Activated CD4-positive, alpha-beta T cell treated with anti-CD3 and anti-CD28 coated beads, Interleukin-2, amount 10 ng/mL, durations not matched to agents 7 days and 5 days (primary cell): ENCODE measurements at places on chromosomes 7 and 10. TPM values are rescaled to one million over a fixed set of nuclear protein-coding genes. Genes with fewer than 3 reads are reported as not detected.

Gene MLLT10
- 47.2 TPM for total RNA-seq

GRCh38 chr10:13270877-13271551 is 28.9 kb downstream of the PHYH start:
- DNase-seq, result no peak

DNA sequence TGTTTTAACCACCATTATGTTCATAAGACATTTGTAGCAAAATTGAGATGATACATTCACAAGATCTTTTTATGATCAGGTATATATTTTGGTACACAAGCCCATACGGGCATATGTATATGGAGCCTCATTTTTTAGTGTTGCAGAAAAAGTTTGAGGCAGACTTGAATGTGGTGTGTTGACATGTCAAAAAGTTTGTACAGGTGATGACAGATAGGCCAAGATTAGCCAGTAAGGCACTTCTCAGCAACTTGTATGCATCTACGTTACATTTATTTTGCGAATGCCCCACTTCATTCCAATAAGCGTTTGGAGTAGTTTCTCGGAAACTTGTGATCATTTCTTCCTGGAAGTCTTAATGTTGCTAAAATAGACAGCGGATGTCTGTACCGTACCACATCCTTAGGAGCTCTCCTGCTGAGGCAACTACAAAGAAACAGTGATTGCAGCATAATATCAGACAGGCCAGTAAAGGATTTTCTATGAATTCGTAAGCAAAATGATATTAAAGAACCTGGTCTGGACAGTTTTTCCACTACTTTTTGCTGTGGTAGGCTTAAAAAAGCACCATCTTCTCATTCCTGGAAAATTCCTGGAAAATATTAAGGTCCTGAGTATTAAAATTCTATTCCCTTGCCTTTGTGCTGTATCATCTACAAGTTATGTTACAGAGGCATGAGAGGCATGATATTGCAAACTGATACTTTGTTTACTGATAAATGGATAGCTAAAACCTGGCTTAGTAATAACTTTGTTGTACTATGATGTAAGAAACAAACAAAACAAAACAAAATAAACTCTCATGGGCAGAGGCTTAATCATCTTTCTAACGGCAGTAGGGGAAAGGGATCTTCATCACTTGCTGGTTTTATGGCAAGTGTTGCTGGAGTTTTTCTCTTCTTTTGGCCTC is 153.6 kb downstream of the HDAC9 start:
- DNase-seq, result no peak

GRCh38 chr7:26891400-26892350 is 27.3 kb upstream of the SKAP2 start:
- DNase-seq, result no peak

GRCh38 chr10:74641659-74642058 is 184.7 kb upstream of the KAT6B start:
- DNase-seq, result no peak

Gene GPRIN2
- total RNA-seq, result not detected

DNA sequence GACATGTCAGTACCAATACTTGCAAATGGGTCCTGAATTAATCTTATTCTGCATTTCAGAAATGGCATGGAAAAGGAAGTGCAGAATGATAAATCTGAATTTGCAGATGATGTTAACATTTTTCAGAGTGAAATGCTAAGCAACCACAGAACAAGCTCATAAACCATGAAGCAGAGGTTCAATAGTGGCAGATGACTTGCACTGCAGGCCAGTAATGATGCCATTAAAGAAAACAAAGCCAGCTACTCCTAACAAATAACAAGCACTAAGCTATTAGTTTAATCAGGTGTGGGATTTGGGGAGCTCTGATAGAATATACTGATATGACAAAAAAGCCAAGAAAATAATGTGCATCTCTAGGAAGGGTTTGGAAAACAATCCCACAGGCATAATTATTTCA is 85.4 kb downstream of the FAM13C start:
- DNase-seq, result no peak

Gene TAS2R5
- total RNA-seq, result 1.2 TPM

GRCh38 chr10:109924087-109924486 is 776 bp upstream of the XPNPEP1 start:
- no peak for DNase-seq

DNA sequence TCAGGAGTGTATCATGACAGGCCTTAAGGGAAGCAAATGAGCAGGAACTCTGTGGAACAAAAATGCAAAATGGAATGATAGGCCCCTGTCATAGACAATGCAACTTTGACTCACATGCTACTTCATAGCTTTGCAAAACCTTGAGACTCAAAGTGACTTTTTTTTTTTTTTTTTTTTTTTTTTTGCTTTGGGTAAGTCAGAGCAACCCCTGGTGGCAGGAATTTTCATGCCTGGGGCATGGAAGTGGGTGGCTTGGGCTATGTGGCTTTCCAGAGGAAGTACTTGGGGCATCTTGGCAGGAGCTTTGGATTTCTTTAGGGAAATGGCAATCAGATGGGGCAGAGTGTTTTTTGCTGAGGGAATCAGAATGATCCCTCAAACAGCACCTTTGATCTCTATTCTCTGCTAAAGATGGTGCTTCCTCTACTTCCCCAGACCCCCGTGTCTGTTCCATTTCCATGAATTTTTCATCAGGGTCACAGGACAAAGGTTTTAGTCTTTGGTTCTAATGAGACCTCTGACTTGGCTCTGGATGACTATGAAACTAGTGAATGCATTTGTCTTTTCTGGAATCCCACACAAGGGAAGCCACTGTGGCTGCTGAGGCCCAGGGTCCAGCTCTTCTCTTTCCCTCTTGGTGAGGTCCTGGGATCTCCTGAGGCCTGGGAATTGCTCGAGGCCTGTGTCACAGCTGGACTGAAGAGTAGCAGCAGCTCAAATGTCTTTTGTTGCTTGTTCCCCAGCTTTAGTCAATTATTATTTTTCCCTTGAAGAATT is 62.8 kb downstream of the TACC2 start:
- DNase-seq, result no peak

Gene COL26A1
- total RNA-seq, result not detected

- DNase-seq, result peak; percentile 23
Observed at GRCh38 chr7:8177109-8177933, 84.6 kb downstream of the ICA1 start.

- no peak for DNase-seq
Observed at GRCh38 chr10:131822692-131823245, 78.0 kb upstream of the PPP2R2D start.

Gene RPP30
- 60.2 TPM for total RNA-seq

GRCh38 chr10:92248566-92248965 is 42.3 kb downstream of the CPEB3 start:
- no peak for DNase-seq

- no peak for DNase-seq
Observed at GRCh38 chr10:28326516-28327490, 23.9 kb upstream of the MPP7 start.

- no peak for DNase-seq
Observed at GRCh38 chr10:50390302-50390701, 139.0 kb upstream of the ASAH2 start.

Gene PIK3CG
- 51.6 TPM for total RNA-seq

- no peak for DNase-seq
Observed at GRCh38 chr7:7175075-7175695, 7.2 kb upstream of the C1GALT1 start.

DNA sequence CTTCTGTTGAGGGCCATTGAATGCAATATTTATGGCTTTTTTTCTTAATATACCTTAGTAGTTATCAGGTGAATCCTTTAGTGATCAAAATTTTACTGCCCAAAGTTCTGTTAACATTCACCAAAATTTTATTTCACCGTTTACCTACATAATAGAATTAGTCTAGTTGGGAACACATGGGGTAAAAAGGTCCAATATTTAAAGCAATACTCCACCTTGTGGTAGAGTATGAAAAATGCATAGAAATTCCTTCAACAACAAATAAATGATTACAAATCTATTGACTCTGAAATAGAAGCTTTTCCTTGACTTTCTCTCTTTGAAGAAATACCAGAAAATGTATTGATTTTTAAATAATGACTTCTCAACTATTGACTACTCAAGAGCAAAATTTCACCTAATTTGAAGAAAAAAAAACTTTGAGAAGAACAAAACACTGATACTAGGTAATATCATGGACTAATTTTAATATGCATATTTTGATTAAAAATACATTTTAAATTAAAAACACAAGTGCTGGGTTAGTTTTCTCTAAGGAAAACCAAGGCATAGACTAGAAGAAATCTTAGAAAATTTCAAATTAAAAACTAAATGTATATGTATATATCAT is 43.3 kb downstream of the POLR1F start:
- DNase-seq, result no peak

DNA sequence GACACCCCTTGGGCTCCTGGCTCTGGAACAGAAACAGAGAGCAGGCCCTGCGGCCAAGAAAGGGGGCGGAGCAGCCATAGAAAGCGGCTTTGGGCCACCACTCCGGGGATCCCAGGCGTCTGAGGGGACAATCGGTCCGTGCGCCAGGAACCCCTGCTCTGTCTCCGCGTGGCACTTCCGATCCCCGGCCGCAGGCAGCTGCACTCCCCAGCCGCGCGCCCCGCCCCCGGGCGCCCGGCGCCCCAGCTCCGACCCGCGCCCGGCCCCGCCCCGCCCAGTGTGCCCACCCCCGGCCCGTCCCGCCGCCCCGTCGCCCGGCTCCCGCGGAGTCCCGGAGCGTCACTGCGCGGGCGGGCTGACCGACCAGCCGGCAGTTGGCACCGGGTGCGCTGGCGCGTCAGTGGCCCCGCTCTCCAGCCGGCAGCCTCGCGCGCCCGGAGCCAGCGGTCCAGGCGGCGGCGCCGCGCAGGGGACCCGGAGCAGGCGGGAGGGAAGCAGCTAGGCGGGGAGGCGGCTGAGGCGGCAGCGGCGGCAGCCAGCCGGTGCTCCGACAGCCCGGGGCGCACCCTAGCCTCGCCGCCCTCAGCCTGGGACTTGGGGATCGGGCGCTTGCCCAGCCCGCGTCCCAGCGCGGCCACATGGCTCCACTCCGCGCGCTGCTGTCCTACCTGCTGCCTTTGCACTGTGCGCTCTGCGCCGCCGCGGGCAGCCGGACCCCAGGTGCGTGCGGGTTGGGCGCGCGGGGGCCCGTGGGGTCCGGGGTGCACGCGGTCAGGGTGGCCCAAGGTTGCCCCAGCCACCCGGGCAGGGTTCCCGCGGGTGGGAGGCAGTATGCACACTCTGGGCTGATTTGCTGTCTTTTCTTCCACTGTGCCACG is at the start of gene ADAMTS14:
Gene ADAMTS14, plus strand, starts transcription at position 342 of the 878 bp plus-strand sequence. Its CDS starts 297 bp downstream, at position 639.
- DNase-seq, result no peak

GRCh38 chr7:24442170-24442777 is 131.0 kb upstream of the PALS2 start:
- no peak for DNase-seq

DNA sequence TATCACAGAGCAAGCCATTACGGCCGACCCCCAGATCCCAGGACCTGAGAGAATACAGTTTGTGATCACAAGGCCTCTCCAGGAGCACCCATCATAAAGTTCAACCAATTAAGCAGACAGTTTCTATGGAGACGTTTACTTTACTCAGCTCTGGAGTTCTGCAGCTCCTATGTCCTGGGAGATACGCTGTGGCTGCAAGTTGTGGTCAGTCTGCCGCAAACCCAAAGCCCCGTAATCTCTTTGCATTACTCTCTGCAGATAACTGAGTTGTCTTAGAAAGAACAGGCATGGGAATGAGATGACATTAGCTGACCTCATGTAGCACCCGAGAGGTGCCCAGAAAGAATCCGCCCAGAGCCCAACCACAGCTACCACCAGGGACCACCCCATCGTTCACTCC is 305.1 kb downstream of the FGFR2 start:
- no peak for DNase-seq

DNA sequence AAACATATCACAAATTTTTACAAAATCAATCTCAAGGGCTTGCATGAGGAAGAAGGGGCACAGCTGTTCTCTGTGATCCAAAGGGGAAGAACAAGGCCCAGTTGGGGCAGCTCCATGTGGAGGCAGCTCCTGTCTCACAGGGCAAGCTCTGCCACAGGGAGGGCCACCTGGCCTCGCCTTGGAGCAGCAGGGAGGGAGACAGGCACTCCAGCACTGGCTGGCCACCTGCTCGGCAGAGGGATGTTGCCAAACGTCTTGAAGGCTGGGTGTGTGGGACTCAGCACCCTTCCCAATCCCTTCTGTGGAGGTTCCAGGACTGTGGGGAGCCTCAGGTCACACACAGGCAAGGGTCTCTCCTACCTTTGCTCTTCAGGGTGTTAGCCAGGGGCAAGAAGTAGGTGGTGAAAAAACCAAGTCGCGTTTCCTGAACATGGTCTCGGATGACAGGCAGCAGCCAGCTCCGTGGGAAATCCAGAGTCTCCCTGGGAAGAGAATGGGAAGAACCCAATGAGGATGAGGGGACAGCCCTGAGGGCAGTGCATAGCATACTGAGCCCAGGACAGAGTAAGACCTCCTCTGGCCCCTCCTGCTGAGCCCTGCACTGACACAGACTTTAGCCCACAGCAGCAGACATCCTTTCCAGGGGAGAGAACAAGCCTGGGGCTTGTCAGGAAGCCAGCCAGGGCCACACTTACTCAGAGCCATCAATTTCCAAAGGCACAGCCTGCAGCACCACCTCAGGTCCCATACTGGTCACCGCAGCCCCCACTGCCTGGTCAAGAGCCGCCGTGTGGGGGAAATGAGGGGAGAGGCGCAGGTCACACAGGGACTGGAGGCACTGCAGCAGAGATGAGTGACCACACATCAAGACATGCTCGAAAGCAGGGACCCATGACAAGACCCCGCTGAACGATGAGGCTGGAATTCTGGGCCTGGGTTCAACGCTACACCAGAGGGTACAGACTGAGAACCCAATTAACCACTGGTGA is 21.9 kb downstream of the RRP12 start:
- DNase-seq, result no peak

GRCh38 chr7:130841416-130841815 is 107.4 kb upstream of the KLF14 start:
- DNase-seq, result no peak

DNA sequence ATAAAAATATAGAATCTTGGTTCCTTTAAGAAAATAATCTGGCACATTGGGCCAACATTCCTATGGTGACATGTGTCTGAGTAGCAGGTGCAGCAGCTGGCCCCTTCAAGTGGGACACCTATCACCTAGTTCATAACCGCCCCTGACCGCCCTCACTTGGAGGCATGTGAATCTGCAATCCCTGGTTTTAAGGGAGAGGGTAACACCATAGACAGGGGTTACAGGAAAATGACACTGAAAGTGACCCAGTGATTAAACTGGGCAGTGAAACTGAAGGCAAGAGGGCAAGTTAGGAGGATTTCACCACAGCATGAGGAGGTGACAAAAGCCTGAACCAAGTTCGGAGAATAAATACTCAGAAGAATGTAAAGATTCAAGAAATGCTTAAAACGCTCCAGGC is 1.1 kb downstream of the RSU1 start:
- no peak for DNase-seq

DNA sequence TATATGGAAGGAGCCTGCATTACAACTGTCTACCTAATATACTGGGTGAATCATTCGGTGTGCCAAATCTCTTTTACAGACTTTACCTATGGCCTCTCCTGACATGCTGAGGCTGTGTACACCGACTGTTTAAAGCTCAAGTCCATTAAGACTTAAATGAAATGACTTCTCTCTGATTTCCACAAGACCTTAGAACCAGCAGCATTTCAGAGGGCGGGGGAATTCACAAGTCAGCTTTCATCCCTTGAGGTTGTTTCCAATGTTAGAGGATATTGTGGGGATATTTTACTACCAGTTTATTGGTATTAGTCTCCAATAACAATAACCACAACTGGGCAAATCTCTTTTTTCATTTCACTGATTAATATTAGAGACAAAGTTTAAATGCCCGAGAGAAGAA is 87.1 kb upstream of the IKZF1 start:
- DNase-seq, result no peak
